ENCODE measurements at places on chromosomes 2 and 18.

GRCh38 chr2:135985826-135986393, 484 bp upstream of the DARS1 start:
- DNase-seq = no peak

DNA sequence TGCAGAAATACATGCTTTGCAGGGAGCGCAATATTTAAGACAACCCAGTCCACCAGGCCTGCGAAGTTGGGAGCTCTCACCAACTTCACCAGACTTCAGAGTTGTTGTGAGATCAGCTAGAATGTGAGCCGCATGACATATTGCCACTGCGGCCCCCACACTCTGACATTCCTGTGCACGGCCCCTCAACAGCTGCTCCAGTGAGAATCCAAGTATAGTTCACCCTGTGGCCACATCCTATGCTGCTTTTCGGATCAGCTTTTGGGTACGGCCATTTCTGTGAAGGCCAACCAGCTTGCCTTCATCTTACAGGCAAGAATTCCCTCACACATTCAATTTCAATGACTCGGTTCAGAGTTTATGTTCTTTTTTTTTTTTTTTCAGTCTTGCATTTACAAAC, 177.8 kb downstream of the SOX11 start:
- DNase-seq = no peak

- no peak for DNase-seq
These were observed 40.5 kb upstream of the CXXC1 start for GRCh38 chr18:50327983-50328382.

DNA sequence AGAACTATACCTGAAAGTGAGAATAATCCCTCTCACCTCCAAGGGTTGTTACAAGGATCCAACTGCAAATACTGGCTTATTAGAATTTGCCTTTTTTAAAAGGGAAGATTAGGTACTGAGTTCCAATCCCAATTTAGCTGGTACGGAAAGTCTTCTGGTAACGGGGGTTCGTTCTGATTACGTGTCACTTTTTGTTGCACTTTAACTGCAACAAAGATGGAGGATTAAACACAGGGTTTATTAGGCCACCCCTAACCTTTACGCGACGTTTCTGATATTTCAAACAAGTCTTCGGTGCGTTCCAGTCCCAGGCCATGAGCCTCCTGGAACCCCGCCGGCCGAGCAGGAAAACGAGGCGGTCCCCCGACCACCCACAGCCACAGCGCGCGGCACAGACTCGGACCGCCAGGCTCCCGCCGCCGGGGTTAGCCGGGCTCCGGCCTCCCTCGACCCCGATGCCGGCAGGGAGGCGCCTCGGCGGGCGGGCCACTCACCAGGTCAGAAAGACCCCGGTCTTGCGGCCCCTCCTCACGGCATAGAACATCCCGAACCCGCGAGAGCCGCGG, 411 bp downstream of the RNASEH1 start:
- DNase-seq = no peak

- peak; percentile 1 for DNase-seq
These were observed 62.8 kb downstream of the ARL6IP6 start for GRCh38 chr2:152781175-152781574.

DNA sequence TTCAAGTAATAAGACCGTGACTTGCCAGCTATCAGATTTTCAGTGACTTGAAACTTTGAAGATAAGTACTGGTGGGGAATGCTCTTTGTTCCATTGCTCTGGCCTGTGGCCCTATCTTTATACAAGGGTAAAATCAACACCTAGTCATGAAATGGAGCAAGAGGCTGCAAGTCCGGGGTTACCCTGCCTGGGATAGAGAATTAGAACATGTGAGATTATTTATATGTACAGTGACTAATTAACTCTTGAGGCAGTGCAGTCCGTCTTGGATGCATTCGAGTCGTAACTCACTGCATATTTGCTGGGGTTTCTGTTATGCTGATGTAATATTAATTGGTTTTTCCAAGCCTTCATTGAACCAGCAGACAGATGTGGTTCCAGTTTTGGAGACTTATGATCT, 105.8 kb upstream of the LYPD6 start:
- no peak for DNase-seq

- no peak for DNase-seq
These were observed 180.5 kb downstream of the ZNF516 start for GRCh38 chr18:76314496-76314895.

DNA sequence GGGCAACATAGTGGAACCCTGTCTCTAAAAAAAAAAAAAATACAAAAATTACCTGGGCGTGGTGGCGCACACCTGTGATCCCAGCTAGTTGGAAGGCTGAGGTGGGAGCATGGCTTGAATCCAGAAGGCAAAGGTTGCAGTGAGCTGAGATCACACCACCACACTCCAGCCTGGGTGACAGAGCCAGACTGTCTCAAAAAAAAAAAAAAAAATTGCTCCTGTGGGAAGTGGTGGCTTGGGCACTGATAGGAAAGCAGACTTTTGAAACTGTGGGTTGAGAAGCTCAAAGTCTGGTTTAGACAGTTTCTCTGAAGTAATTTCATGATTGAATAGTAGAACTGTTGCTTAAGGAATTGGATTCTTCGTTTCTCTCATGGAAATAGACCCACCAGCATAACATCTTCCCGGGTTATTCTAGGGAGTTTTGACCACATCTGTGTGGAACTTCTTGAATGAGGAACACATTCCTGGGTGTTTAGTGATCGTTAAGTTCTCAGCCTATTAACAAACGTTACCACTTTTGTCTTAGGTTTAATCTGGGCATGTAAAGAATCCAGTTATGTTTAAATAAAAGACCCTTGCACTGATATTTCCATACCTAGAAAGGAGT, 33.5 kb downstream of the GRHL1 start:
- DNase-seq = no peak

GRCh38 chr2:161578998-161579397, 45.2 kb upstream of the SLC4A10 start:
- DNase-seq = no peak

Data from lung microvascular endothelial cell (primary cell).